Posterior vena cava (tissue), 2 donors: ENCODE measurements at places on chromosomes 12 and 14.

- DNase-seq: no peak
Measured at GRCh38 chr14:45246691-45247090, 6.3 kb downstream of the MIS18BP1 start.

GRCh38 chr12:43728117-43728516 lies 30.5 kb downstream of the PUS7L start:
- DNase-seq: no peak

- DNase-seq: no peak
Measured at GRCh38 chr14:51004352-51004800, 60.1 kb upstream of the PYGL start.

DNA sequence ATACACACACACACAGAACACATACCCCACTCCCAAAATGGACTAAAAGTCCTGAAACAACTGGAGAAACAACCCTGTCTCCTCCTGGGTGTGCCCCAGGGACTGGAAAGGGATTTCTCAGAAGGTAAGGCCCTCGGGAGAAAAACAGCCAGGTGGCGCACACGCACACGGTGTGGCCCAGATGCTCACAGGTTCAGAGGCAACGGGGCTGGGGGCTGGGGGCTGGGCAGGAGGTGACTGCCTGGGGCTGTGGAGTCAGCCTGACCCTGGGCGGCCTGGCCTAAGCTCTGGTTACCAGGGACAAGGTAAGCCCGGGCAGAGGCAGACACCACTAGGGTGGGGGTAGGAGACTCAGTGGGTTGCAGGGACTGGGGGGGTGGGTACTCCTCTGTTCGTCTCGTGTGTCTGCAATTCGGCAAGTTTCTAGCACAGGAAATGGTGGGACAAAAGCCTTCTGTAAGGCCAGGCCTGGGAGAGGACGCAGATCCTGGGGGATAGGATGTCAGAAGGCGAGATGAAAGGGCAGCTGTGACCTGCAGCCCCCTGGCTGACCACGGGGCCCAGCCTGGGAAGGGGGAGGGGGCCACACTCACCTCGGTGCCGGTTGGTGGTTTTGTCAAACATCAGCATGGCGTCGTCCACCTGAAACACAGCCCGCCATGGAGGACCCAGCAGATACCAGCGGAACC lies 10.4 kb downstream of the MSI1 start:
- DNase-seq: no peak

DNA sequence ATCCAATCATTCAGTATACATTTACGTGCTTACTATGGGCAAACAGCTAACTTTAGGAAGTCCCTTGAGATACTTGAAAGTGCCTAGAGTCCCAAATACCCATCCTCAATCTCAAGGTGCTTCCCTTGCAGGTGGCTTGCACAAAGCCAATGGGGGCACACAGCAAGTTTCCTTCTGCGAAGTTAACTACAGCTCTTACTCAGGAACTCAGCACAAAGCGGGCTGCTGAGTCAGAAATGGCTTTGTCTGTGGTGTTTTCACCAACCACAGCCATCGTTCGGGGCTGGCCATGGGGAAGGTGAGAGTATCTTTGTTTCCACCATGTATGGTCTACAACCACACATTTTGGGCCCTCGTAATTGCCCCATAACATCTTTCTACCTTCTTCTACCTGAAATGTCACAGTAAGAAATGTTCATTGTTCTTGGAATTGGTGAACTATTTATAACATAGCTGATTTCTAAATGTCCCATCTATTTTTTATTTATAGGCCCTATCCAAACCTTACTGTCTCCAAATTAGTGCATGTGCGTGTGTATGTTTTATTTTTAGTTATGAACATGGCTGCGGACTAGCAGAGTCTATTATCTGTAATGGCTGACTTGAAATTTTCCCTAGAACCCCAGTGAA lies 13.9 kb downstream of the MFAP5 start:
- DNase-seq: no peak

- DNase-seq: no peak
Measured at GRCh38 chr12:25792031-25792430, 166.5 kb upstream of the RASSF8 start.

DNA sequence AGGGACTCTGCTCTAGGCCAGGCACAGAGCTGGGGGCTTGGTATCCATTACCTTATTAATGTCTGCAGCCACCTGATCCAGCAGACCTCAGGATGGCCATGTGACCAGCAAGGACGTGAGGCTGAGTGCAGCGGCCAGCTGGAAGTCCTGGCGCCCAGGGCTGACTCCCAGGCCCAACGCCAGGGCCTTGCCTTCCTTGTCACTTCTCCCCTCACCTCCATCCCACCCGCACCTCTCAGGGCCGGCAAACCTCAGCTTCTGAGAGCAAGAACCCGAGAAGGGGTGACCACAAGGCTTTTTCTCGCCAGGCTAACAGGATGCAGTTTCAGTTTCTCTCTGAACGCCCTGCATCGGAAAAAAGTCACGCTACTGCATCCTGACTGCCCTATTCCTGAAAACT lies 15.4 kb downstream of the RAB35 start:
- no peak for DNase-seq
